Lung (tissue), 17 donors: ENCODE measurements at places on chromosomes 3 and 15.

DNA sequence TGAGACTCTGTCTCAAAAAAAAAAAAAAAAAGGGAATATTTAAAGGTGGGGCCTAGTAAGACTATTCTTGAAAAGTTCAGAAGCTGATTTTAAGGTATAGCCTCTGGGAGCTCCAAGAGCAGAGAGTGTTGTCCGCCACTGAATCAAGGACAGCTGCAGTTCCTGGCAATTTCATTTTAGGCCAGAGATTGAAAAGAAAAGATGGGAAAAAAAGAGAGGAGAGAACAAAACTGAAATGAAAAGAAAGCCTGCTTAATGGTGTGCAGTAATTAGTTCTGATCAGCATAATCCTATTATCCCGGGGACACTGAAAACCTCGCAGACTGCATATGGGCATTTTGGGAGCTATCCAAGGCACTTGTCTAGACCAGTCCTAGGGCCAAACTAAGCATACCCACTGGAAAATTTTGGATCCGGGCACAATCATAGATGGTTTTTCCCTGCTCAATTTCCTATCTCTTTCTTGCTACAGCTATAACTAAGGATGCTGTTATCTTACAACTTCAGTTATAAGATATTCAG lies 43.2 kb downstream of the EHHADH start:
- DNase-seq, result no peak

GRCh38 chr3:99323940-99324339 lies 314.5 kb upstream of the COL8A1 start:
- DNase-seq, result no peak

DNA sequence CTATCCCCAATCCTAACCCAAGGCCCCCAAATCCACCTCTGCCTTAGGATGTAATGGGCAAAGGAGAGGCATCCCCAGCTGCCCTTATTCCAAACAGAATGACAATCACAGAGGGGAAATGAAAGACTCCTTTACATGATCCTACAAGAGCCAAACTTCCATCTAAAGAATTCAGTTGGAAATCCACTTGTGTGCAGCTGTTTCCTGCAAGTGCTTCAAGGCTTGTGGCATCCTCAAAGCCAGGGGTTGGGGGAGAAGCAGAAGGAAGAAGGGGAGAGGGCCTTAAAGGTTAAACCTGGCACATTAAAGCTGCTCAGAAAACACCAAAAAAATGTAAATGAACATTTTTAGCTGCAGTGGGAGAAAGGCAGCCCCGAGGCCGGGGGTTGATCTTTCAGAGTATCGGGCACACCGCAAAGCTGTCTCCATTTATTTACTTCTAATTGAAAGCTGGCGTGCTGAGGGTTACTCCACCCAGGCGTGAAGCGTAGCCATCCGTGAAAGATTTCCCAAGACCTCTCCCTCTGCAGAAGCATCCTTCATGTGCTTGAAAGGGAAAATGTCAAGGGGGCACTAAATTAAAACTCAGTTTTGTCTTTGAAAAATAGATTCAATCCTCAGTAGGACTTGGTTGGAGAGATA lies 217.8 kb downstream of the SHQ1 start:
- DNase-seq, result no peak

DNA sequence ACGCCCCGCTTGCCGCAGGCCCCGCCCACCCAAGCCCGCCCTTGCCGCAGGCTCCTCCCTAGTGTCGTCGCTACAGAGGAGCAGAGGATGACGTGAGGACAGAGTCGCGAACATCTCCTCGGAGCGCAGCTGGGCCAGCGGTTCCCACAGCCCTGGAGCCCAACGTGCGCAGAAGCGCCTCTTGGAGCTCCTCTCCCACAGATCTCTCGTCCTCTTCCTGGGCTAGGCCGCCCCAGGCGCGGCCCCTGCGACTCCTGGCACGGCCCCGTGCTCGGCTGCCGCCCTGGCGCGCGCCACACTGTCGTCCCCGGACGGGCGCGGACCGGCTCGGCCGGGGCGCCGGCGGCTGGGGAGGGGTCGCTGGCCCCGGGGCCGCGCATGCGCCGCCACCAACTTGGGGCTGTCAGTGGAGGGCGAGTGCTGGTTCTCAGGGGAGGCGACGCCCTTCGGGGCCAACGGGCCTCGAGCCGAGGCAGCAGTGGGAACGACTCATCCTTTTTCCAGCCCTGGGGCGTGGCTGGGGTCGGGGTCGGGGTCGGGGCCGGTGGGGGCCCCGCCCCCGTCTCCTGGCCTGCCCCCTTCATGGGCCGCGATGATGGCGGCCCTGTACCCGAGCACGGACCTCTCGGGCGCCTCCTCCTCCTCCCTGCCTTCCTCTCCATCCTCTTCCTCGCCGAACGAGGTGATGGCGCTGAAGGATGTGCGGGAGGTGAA lies at the start of gene TRPC1:
TRPC1 (plus strand) TSS at position 67 of the 714 bp plus-strand sequence; CDS start at position 593, 526 bp downstream.
- peak; percentile 93 for DNase-seq

GRCh38 chr3:58609990-58610389 lies 32.8 kb upstream of the FAM107A start:
- DNase-seq, result no peak

GRCh38 chr3:184470551-184470950 lies 90.7 kb downstream of the CHRD start:
- no peak for DNase-seq
